ENCODE measurements at places on chromosomes 12 and 14.

GRCh38 chr12:53051058-53051880 is 1.4 kb downstream of the TNS2 start:
- peak; percentile 68 for DNase-seq

DNA sequence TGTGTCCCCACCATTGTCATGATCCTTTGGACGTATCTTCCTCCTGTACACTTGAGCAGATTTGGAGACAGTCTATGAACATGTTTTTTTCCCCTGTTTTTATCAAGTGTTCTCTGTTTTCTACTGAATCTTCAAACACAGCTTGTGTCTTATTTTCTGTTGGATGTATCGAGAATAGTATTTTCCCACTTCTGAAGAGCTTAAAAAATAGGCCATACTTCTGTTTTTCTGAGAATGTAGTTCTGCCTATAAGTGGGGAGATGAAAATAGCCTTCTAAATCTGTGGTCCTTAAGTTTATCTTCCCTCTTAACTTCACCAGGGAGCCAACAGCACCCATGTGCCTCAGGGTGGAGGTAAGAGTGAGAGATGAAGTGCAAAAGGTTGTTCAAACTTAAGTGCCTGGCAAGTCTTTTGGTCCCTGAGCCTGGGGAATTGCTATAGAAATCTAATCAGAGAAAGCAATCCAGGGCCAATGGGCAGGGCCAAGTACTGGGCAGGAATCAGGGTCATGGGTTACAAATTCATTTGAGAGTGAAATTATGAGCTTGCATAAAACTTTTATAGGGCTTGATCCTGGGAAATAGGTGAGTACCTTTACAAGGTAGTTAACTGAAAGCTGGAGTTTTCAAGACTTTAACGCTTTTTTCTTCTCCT is 58.9 kb downstream of the ARF6 start:
- DNase-seq = no peak

DNA sequence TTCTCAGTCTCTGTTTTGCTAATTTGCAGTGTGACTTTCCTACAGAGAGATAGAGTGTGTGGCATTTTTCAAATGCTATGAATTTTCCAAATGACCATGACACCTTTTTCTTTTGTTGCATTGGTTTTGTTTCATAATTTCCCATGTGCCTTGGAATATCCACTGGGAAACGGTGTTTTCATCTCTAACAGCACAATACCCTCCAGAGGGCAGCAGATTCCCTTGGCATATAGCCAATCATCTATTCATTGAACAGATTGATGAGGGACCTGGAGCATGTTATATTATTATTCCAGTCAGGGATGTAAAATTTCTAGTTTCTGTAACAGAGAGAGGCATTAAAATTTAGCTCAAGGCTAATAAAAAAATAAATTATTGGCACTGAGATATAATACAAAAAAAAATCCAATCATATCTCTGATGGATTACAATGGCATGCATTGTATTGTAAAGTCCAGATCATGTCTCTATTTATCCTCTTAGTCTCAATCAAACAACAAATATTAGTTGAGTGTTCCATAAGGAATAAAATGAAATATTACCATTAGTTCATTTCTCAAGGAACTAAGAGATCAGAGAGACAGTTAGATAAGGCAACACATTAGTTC is 29.6 kb upstream of the NTN4 start:
- peak; percentile 51 for DNase-seq

GRCh38 chr12:120037851-120038250 is 48.8 kb downstream of the BICDL1 start:
- DNase-seq = no peak

DNA sequence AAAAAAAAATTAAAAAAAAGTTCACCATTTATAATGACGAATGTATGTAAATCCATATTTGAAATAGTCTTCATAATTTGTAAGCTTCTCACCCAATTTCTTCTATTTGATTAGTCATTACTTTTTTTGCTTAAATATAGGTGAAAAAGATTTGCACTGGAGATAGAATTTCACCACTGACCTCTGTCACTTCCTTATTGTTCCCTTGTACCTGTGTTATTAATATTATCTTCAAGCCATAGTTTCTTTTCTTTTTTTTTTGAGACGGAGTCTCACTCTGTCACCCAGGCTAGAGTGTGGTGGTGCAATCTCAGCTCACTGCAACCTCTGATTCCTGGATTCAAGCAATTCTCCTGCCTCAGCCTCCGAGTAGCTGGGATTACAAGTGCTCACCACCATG is 15.8 kb downstream of the TEP1 start:
- DNase-seq = no peak
